ENCODE measurements at places on chromosomes 4 and X. TPM values are rescaled to one million over a fixed set of nuclear protein-coding genes. Genes with fewer than 3 reads are reported as not detected.

The FRMD7 gene
- total RNA-seq = not detected

The UGT2B15 gene
- not detected for total RNA-seq

The SYN1 gene
- 0.71 TPM for total RNA-seq

GRCh38 chrX:44975666-44976263 is 102.8 kb downstream of the KDM6A start:
- peak; percentile 11 for DNase-seq

DNA sequence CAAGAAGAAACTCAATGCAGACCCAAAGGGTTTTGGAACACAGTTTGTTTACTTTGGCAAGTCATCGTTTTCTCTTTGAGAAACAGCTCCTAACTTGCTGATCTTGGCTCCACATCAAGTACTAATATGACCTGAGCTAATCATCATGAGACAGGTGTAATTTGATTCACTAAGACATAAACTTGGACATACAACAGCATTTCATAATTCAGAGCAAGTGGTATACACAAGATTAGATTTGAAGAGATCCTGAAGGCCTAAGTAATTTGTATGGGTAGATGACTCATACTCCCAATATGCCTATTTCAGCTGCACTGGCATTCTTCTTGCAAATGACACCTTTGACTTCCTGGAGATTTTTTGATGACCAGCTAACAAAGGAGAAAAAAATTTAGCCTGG is 1521.7 kb downstream of the RPA4 start:
- DNase-seq = peak; percentile 76

DNA sequence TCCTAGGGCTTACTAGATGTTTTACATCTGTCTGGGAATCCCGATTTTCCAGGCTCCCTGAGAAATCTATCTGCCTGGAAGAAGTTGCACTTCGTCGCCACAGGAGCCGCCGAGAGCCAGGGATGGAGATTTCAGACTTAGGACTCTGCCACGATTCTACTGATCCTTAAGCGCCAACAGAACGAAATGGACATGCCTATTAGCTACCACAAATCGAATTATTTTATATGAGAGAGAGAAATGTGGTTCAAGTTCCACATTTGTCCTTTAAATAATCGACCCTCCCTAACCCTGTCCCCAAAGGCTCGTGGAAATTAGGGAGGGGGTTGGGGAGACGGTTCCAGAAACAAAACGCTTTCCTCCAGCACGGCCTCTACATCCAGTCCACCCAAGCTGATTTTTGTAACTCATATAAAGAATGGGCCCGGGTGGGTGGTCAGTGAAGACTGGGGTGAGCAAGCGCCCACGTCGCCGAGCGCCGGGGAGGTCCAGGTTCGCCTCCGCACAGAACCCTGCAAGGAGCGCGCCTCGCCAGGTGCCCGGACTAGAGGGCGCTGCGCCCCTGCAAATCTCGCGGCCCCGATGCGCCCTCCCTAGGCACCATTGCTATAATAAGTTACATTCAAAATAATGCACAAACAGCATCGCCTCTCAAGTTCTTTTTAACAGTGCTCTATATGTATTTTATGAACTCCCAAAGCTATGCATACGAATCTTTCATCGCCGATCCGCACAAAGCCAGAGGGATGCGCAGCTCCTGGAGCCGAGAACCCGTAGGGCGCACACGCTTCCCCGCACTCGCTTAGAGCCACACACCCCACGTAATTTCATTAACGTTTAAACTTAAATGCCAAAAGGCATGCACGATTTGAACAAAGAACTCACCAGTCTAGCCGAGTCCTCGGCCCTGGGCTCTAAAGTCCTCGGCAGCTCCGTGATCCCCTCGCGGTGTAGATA is 2.1 kb upstream of the FAT1 start:
- peak; percentile 71 for DNase-seq

DNA sequence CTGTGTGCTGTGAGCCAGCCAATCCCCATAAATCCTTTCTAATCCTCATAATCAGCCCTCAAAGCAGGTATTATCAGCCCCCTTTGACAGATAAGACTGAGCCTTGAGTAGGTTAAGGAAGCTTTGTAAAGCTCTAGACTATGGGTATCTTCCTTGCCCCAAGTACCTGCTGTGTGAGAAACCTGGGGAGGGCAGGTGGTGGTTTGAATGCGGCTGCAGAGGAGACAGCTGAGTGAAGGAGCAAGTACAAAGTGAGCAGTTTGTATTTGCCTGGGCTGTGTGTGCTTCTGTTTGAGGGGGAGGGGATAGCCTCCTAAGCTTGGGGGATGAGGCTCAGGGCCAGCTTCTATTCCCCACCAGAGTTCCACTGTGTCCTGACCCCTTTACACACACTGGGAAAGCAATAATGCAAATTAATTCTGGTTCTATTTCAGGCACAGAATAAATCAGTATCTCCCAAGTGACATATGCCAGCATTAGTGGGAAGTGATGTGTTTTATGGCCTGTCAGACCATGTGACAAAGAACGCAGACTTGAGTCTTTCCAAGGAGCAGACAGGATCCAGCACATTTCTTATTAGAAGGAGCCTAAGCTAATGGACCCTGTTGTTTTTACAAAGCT is 63.5 kb downstream of the EVC start:
- DNase-seq = no peak
